Stimulated activated memory B cell treated with anti-CD40 and anti-IgM and Interleukin-4, amounts not matched to agents 10 μg/mL and 1 μg/mL and 100 μg/mL, for 72 hours (primary cell): ENCODE measurements at places on chromosomes 16 and 17.

DNA sequence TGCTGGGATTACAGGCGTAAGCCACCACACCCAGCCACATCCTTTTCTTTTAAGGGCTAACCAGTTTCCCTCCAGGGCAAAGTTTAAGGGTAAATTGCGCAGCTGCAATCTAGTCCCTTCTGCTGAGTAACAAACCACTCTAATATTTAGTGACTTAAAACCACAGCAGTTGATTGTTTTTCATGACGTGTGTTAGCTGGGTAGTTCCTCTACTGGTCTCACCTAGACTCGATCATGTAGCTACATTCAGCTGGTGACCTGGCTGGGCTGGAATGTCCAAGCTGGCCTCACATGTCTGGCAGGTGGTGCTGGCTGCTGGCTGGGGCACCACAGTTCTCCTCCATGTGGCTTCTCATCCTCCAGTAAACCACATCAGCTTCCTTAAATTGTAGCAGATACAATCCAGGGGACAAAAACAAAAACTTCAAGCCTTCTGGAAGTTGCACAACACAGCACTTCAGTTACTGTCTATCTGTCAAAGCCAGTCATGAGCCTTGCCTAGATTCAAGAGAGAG lies 75.5 kb downstream of the GPRC5B start:
- no peak for ATAC-seq

DNA sequence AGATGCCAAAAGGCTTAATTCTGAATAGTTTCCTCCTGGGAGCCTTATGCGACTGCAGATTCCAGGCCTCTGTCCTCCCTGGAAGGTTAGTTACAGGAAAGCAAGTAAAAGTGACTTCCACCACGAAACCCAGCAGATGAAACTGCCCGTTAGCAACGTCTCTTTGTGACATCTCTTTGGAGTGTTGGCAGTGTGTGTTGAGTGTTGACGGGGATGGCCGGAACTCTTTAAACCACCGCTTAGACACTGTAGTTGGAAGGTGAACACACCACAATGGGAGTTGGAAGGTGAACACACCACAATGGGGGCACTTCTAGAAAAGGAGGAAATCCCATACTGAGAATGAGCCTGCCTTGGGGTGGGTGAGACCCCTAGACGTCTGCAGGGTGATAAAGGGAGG lies 858 bp downstream of the SKAP1 start:
- no peak for ATAC-seq

DNA sequence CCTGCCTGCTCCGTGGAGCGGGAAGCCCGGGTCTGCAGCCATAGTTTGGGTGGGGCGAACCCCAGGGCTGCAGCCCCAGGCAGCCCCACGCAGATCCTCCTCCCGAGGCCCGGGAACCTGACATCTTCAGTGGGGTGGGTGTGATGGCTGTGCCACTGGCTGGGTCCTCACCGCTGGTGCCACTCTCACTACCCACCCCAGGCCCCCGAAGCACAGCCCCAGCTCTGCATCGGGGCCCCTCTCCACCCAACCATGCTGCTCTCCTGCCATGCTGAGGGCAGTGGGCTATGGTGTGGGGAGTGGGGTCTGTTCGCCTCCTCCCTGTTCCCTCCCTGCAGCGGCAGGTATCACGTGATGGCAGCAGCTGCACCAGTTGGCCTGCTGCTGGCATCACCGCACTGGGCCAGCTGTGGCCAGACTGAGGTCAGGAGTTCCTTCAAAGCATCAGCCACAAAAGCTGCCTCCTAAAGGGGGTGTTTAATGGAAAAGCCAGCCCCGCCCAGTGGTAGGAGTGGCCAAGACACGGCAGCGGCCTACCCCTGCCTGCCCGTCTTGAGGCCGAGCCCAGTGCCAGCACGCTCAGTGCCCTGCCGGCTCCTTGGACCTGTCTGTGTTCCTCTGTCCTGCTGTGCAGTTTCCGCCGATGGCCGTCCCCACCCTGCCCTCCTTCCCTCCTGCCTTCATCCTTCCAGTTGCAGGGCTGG lies 10.8 kb downstream of the KCTD5 start:
- peak; percentile 36 for ATAC-seq

DNA sequence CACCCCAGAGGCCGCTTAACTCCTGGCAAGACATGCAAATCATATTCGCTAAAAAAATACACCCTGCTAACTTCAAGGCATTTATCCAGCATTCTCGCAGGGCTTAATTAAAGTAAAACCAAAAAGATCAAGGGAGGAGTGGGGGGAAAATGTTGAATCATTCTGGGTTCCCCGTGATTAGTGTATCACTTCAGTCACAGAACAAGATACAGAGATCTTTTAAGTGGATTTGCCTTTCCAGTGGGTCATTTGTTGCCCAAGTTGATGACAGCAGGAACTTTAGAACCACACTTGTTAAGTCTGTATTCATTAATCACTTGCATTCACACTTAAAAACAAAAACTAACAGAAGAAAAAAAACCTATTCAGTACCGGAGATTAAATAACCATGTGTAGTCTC lies 17.3 kb downstream of the CRYBA1 start:
- ATAC-seq = no peak

DNA sequence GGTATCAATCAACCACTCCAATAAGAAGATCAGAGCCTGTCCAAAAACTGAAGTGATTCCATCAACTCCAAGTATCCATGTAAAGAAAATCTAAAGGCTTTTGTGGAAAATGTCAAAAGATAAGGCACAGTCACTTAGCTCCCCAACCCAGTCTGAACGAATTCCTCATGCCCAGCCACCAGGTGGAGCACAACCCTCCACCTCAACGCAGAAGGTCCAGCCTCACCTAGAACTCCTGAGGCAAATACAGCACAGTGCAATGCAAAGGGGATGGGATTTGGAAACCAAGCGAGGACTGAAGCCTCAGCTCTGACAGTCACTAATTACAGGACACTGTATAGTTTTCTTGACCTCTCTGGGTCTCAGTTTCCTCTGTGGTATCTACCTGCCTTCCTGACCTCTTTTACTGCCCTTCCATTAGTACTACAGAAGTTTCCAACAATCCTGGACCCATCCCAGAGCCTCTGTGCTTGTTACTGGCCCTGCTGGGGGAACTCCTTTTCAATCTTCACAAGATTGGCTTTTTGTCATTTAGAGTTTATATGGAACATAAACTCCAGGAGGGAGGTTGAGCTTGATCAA lies 2.0 kb downstream of the NCBP3 start:
- ATAC-seq = no peak

DNA sequence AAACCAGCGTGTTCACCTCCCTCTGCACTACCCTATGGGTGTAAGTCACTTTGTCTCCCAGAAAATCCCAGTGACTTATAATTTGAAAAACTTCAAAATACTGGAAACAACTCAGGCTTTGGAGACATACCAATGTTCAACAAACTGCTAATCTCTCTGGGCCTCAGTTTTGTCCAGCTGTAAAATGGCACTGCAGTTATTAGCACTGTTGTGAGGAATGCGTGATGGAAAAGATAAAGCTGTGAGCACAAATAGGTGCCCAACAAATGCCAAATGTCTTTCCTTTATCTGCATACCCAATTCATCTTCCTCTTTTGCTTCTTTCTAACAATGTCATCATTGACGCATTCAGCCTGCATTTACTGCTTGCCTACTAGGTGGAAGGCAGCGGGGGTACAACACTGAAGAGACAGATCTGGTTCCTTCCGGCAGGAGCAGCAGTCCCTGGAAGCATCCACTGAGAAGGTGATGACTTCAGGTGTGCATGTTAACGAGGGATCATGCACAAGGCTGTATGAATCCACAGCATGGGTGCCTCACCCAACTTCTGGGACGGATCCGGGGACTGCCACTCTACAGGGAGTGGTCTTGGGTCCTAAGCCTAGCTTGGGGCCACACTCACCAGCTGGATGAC lies 63.4 kb downstream of the CYTH1 start:
- peak; percentile 52 for ATAC-seq
